ENCODE measurements at places on chromosomes 5 and 9.

- H3K4me1 ChIP-seq = peaks cover 21% of the 10 kb centered on the region
- DNase-seq = no peak
- no peak overlapping the region for H3K27ac ChIP-seq
- H3K4me3 ChIP-seq = no peak overlapping the region
Observed at GRCh38 chr5:96655085-96655484, 7.1 kb upstream of the CAST start.

DNA sequence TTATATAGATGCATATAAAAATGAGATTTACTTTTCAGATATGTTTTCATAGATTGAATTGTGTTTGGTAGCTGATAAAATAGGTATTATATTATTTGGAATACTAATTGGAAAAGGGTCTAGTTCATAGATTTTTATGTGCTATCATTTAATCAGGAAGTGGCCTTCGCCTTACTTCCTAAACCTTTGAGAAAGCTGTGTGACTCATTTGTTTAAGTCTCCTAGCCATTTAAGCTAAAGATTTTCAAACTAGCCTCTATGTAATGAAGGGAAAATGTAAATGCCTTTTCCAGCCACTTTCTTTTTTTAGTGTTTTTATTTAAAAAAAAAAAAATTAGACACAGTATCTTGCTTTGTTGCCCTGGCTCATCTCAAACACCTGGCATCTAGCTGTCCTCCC, 97.5 kb downstream of the DMXL1 start:
- no peak overlapping the region for H3K27ac ChIP-seq
- H3K4me1 ChIP-seq = no peaks in the 10 kb centered on the region
- no peak overlapping the region for H3K4me3 ChIP-seq
- H3K36me3 ChIP-seq = no peaks in the 10 kb centered on the region
- no peaks in the 10 kb centered on the region for H3K27me3 ChIP-seq
- DNase-seq = no peak

GRCh38 chr9:7118633-7119032, 360.9 kb downstream of the KDM4C start:
- no peak overlapping the region for H3K4me3 ChIP-seq
- DNase-seq = no peak
- H3K4me1 ChIP-seq = no peaks in the 10 kb centered on the region
- H3K27ac ChIP-seq = no peak overlapping the region

DNA sequence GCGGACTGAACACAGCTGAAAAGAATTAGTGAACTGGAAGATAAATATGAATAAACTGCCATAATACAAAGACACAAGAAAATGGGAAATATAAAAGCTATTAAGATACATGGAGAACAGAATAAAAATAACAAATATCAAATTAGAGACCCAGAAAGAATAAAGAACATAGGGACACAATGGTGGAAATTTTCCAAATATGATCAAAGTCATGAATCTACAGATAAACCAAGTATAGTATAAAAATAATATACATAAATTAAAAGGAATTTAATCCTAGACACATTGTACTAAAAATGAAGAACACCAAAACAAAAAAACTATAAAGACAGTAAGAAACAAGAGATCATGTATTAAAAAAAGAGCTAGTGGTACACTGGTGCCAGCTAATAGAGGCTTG, 194.9 kb downstream of the MLLT3 start:
- H3K27me3 ChIP-seq = no peaks in the 10 kb centered on the region
- no peak for DNase-seq
- H3K36me3 ChIP-seq = no peaks in the 10 kb centered on the region
- H3K4me3 ChIP-seq = no peak overlapping the region

- peak overlapping the region; percentile 59 for H3K27ac ChIP-seq
- H3K4me3 ChIP-seq = no peak overlapping the region
- DNase-seq = no peak
- no peaks in the 10 kb centered on the region for H3K27me3 ChIP-seq
- H3K4me1 ChIP-seq = peaks cover 12% of the 10 kb centered on the region
- H3K36me3 ChIP-seq = no peaks in the 10 kb centered on the region
Observed at GRCh38 chr5:172919525-172920446, 39.4 kb upstream of the RPL26L1 start.

Data from vagina (tissue), 2 donors.